Right lobe of liver (tissue), 6 donors: ENCODE measurements at places on chromosomes 1 and 21. TPM values are rescaled to one million over a fixed set of nuclear protein-coding genes. Genes with fewer than 3 reads are reported as not detected.

DIRAS3 gene
- 1.4 TPM for total RNA-seq

B3GALT6 gene
- 6.3 TPM for total RNA-seq

GORAB gene
- 6.8 TPM for total RNA-seq

WNT2B gene
- 0.39 TPM for total RNA-seq

CYP4Z1 gene
- 0.33 TPM for total RNA-seq

SRGAP2 gene
- total RNA-seq, result 20.0 TPM

TRIM67 gene
- total RNA-seq, result not detected

HHIPL2 gene
- total RNA-seq, result not detected

NCAM2 gene
- 0.95 TPM for total RNA-seq

HPDL gene
- total RNA-seq, result not detected

OPRD1 gene
- not detected for total RNA-seq

PITHD1 gene
- 32.9 TPM for total RNA-seq

CRNN gene
- not detected for total RNA-seq

SAMSN1 gene
- total RNA-seq, result 3.8 TPM

SLC45A3 gene
- 27.0 TPM for total RNA-seq

S1PR1 gene
- total RNA-seq, result 9.4 TPM

RRAGC gene
- total RNA-seq, result 8.0 TPM

RNF207 gene
- total RNA-seq, result 15.4 TPM

FAM151A gene
- total RNA-seq, result 0.12 TPM
